Esophagus squamous epithelium (tissue), 5 donors: ENCODE measurements at places on chromosomes 16 and 17.

- no peak for DNase-seq
These were observed 132.6 kb downstream of the PARN start for GRCh38 chr16:14497245-14498082.

DNA sequence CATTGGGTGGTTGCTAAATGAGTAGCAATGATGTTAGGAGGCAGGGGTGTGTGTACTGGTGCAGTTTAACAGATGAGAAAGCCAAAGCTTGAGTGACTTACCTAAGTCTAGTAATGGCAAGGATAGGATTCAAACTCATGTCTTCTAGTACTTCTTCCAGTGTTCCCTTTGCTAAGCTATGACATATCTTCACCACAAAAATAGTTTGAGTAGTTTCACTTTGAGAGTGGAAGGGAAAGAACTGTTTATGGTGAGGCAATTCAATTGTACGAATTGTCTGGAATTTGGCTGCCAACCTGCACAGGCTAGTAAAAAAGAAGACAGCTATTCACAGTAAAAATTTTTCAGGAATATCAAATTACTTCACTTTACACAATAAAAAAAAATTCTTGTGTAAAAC is 138.0 kb downstream of the NLK start:
- DNase-seq: no peak

DNA sequence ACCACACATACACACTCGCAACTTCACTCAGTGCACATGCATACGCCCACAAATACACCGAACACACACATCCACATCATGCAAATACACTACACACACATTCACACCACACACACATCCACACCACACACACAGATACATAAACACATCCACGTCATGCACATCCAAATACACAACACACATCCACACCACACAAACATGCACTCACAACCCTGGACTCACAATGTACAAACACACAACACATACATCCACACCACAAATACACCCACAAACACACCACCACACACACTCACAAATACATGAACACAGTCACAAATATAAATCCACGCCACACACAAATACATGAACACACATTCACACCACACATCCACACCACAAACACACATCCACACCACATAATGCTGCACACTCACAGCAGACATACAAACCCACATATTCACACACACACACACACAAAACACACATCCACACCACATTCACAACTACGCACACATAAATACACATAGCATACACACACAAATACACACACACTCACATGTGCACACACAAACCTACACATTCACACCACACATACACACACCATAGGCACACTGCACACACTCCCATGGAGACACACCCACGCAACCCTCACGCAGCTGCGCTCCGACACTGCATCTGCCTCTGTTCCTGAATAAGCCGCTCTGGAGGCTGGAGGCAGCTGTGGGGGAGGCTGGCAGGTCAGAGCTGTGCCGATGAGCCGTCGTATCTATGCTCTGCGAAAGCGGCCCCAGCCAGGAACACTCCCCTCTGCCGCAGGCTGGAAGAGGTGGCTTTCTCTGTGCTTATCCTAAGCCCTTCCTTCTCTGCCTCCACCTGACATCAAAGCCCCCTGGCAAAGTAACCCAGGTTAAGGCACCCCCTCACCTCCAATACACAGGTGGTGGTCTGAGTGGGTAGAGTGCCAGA is 141.8 kb downstream of the GRIN2A start:
- DNase-seq: no peak

- DNase-seq: no peak
These were observed 10.4 kb downstream of the LLGL1 start for GRCh38 chr17:18235743-18236256.

- DNase-seq: no peak
These were observed 7.0 kb upstream of the NAGLU start for GRCh38 chr17:42529061-42529460.
